Hepatocyte (in vitro differentiated cells): ENCODE measurements at places on chromosomes 4 and X.

DNA sequence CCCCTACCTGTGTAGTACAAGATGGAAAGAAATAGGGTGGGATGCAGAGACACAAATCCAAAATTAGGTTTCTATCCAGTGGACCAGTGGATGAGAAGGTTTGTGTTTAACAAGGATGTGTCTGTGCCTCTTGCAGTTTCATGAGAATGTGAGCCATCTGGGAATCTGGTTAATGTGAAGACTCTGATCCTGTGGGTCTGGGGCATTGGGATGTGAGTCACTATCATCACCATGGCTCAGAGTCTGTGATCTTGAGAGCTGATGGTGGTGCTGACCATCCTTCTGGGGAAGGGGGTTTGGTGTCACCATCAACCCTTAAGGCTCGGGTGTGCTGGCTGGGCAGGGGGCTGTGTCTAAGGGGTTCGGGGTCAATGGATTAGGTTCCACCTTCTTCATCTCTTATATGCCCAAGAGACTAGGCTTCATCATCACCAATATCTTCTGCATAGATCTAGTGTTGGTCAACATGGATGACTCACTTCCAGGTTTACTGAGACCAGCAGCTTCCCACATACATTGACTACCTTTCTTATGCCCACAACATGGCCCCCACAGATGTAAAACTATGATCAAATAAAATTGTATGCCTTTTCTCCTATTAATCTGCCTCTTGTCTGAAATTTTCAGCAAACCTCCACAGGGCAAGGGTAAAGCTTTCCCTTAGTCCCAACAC, 65.7 kb upstream of the MID1 start:
- no peak for DNase-seq
- no peaks in the 10 kb centered on the region for H3K36me3 ChIP-seq
- no peak overlapping the region for H3K4me3 ChIP-seq

DNA sequence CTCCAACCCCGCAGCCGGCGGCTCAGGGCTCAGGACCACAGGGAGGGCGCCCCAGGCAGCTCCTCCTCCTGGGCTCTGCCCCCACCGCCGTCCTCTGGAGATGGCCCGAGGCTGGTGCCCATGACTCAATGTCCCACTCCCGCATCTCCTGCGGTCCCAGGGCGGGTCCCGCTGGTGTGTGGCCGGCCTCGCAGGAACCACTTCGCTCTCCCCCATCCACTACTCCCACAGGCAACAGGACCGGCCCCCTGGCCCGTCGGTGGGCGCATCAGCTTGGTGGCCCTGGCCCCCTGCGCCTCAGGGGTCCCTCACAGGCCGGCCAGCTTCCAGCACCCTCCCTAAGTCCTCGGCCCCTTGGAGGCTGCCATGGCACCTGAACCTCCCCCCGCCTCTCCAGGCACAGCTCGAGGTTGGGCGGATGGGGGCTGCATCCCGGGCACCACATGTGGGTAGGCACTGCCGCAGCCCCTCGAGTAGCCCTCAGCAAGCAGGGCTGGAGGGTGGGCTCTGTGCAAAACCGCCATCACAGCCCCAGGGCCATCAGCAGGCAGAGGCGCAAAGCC, 22.8 kb upstream of the SPON2 start:
- peaks cover 16% of the 10 kb centered on the region for H3K4me1 ChIP-seq
- H3K27ac ChIP-seq: no peak overlapping the region

GRCh38 chr4:153142700-153143438, 61.4 kb upstream of the TRIM2 start:
- peak overlapping the region; percentile 74 for H3K27ac ChIP-seq
- peak; percentile 86 for DNase-seq
- H3K4me1 ChIP-seq: peaks cover 17% of the 10 kb centered on the region

DNA sequence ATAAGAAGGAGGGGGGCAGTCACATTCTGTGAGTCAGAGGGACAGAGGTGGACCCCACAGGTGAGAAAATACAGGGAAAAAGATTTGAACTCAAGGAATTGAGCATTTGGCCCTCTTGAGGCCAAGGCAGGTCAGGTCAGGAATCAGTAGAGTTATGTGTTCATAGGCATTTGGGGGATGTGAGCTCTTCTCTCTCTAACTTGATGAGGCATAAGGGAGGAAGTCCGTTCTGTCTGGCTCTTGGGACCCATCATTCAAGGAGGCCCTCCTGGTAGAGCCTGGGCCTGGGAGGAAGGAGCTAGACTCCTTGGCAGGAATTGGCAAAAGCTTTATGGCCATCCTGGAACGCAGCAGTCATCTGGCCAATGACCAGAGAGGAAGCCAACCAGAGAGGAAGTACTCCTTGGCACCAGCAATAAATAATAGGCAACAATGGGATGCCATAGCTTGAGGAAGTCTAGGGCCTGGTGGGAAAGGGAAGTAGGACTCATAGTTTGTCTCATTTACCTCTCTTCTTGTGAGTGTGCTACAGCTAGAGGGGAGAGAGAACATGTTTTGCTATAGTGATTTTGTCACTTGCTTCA, 53.0 kb downstream of the MSN start:
- no peak overlapping the region for H3K4me3 ChIP-seq
- H3K4me1 ChIP-seq: no peaks in the 10 kb centered on the region
- H3K27me3 ChIP-seq: no peaks in the 10 kb centered on the region
- no peaks in the 10 kb centered on the region for H3K36me3 ChIP-seq
- no peak overlapping the region for H3K27ac ChIP-seq

DNA sequence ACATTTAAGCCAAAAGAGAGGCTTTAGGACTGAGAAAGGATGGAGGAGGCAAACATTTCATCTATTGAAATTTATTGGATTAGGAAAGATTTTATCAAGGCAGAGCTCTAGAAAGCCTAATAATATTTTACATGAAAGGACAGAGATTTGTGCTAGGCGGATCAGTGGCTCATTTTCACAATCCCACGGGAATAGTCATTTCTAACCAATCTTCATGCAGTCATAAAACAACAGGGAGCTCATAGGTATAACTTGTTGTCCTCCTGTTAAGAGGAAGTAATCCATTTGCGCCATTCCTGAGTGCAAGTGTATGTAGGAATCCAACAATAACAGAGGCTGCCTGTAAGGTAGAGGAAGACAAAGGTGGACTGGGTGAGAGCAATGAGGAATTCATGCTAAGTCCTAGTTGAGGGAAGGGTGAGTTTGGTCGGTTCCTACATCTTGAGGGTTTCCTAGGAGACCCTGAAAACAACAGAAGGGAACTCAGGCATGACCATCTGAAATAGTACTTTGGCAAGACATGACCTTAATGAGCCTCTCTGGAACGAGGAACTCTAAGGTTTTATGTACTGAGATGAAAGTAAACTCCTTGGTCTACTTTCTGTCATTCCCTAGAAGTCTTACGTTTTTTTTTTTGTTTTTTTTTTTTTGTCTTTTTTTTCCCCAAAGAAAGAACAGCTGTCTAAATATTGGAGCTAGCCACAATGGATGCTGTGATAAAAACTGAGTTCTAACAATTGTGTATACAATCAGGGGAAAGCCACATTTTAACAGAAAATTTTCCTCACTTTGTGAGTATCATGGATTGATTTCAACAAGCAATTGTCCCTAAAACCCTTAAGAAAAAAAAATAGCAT, 89.7 kb downstream of the GEMIN8 start:
- H3K4me1 ChIP-seq: no peaks in the 10 kb centered on the region
- no peak for DNase-seq
- H3K36me3 ChIP-seq: no peaks in the 10 kb centered on the region
- no peak overlapping the region for H3K4me3 ChIP-seq
- H3K27ac ChIP-seq: no peak overlapping the region

GRCh38 chrX:129679901-129680300, 25.1 kb upstream of the APLN start:
- no peak overlapping the region for H3K4me3 ChIP-seq
- H3K27me3 ChIP-seq: no peaks in the 10 kb centered on the region
- no peak for DNase-seq
- H3K36me3 ChIP-seq: no peaks in the 10 kb centered on the region

DNA sequence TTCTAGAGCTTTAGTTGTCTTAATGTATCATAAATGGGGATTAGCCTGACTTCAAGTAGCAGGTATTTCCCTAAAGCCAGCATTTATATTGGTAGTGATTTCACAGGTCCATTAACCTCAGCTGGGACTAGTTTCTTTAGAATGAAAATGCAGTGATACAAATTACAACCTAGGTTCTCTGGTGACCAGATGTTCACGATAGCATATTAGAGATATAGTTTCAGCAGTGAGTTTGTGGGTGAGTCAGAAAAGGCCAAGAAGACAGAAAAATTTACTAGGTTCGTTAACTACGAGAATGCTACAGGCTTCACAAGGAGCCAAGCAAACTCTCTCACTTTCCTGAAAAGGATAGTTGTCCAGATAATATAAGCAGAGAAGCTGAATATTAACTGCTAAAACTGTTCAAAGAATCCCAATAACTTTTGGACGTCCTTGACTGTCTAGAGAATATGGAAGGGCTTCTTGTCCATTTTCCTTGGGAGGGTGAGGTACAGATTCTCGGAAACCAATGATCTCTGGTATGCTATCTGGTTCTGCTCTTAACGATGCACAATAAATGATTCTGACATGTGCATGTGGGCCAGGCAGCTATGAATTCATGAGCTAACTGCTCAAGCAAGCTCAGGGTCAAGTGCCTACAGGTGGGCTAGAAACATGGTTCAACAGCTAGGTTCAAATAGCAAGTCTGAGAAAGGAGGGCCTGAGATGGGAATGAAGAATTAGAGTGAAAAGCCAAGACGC, 6.0 kb upstream of the SPCS3 start:
- no peaks in the 10 kb centered on the region for H3K36me3 ChIP-seq
- no peak for DNase-seq
- H3K27me3 ChIP-seq: peaks cover 8% of the 10 kb centered on the region
- H3K27ac ChIP-seq: no peak overlapping the region
- H3K4me3 ChIP-seq: no peak overlapping the region

- H3K4me3 ChIP-seq: no peak overlapping the region
- no peak for DNase-seq
- no peaks in the 10 kb centered on the region for H3K36me3 ChIP-seq
- no peaks in the 10 kb centered on the region for H3K4me1 ChIP-seq
Measured at GRCh38 chr4:160299608-160300007, 1196.7 kb downstream of the RAPGEF2 start.

DNA sequence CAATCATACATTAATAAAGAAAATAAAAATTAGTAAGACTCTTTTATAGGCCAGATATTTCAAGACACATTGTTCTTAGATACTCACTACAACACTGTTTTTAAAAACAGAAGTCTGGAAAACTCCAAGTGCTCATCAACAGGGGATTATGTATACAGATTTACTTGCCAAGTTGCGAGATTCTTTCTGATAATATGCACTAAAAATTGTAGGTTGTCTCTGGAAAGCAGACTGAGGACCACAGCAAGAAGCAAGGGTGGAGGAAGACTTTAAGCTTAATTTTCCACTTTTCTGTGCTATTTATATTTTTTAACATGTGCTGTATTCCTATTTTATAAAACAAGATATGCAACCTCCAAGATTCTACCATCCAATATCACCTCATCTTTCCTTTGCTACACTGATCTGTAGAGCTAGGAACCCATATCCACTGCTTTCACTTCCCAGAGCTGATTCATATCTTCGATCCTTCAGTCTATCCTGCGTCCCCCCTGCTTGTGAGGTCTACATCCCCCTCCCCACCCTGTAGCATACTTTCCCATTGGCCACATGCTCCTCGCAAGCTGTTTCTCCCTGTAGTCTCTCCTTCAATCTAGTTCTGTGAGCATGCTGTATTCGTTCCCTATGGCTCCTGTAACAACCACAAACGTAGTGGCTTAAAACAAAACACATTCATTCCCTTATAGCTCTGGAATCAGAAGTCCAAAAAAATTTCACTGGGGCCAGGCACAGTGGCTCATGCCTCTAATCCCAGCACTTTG, 15.7 kb downstream of the SOD3 start:
- H3K36me3 ChIP-seq: no peaks in the 10 kb centered on the region
- no peak for DNase-seq
- no peak overlapping the region for H3K4me3 ChIP-seq

GRCh38 chr4:14023036-14023435, 395.5 kb upstream of the BOD1L1 start:
- no peak for DNase-seq
- no peaks in the 10 kb centered on the region for H3K27me3 ChIP-seq
- H3K27ac ChIP-seq: peak overlapping the region; percentile 44
- H3K4me1 ChIP-seq: peaks cover 7% of the 10 kb centered on the region
- H3K36me3 ChIP-seq: no peaks in the 10 kb centered on the region

- no peaks in the 10 kb centered on the region for H3K27me3 ChIP-seq
- DNase-seq: no peak
- H3K36me3 ChIP-seq: no peaks in the 10 kb centered on the region
- H3K27ac ChIP-seq: no peak overlapping the region
- H3K4me3 ChIP-seq: no peak overlapping the region
- peaks cover 9% of the 10 kb centered on the region for H3K4me1 ChIP-seq
Measured at GRCh38 chr4:26806331-26806730, 54.3 kb upstream of the STIM2 start.

- no peak overlapping the region for H3K27ac ChIP-seq
- no peaks in the 10 kb centered on the region for H3K27me3 ChIP-seq
- no peak overlapping the region for H3K4me3 ChIP-seq
- no peaks in the 10 kb centered on the region for H3K36me3 ChIP-seq
- H3K4me1 ChIP-seq: no peaks in the 10 kb centered on the region
Measured at GRCh38 chr4:165079476-165079875, 25.8 kb downstream of the TRIM75 start.
